ENCODE measurements at places on chromosomes 12 and 14. TPM values are rescaled to one million over a fixed set of nuclear protein-coding genes. Genes with fewer than 3 reads are reported as not detected.

The SCAF11 gene
- total RNA-seq = 78.3 TPM

The GPR132 gene
- not detected for total RNA-seq

The RAD52 gene
- 1.9 TPM for total RNA-seq

The SIRT4 gene
- total RNA-seq = not detected

The DHRS7 gene
- 33.8 TPM for total RNA-seq

The MYO1H gene
- not detected for total RNA-seq

The RHEBL1 gene
- total RNA-seq = 0.16 TPM

The SMCO2 gene
- not detected for total RNA-seq

The ADCY6 gene
- total RNA-seq = 30.4 TPM

The PLEKHG7 gene
- total RNA-seq = not detected

The PIP4K2C gene
- total RNA-seq = 98.3 TPM

The LRRC10 gene
- total RNA-seq = not detected

The B4GALNT1 gene
- total RNA-seq = 13.9 TPM

The TCL1A gene
- total RNA-seq = not detected

The ALDH1L2 gene
- total RNA-seq = 11.2 TPM

The MYH6 gene
- total RNA-seq = not detected

The FGF23 gene
- not detected for total RNA-seq

The LHX5 gene
- total RNA-seq = not detected

The BICDL1 gene
- not detected for total RNA-seq

The HHIPL1 gene
- total RNA-seq = not detected

Data from MG63 (cell line).